Natural killer cell treated with Interleukin-12 subunit alpha and Interleukin-12 subunit beta and Interleukin-15 and Interleukin-18, amount 100 ng/mL, for 72 hours (primary cell): ENCODE measurements at places on chromosomes 12 and 14. TPM values are rescaled to one million over a fixed set of nuclear protein-coding genes. Genes with fewer than 3 reads are reported as not detected.

SERPINA12 gene
- not detected for total RNA-seq

BEST3 gene
- total RNA-seq = not detected

GNPTAB gene
- 186 TPM for total RNA-seq

GALNT8 gene
- 1.1 TPM for total RNA-seq

SLC24A4 gene
- total RNA-seq = 0.17 TPM

DNA sequence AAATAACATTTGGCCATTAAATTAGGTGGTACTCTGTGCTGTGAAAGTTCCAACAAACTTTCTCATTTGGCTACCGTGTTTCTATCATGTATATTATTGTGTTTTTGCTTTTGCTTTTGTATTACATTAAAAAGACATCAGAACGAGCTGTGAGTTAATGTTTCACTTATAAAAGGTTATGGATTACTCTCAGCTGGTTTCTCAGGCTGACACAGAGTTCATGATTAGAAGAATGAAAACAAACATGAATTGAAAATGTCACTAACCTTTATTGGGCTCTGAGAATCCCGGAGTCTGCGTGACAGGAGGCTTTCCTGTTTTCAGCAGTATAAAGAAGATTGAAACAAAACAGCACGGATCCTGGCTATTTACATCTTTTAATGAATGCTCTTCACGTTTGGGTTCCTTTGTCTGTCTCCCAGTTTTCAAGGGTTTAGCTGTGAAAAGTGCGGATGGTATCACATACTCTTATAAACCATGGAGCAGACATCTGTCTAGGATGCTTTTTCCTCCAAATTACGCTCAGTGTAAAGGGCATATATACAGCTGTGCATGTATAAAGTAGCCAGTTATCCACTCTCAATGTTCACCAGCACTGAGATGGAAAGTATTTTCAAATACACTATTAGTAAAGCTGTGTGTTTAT is 153.6 kb downstream of the PTCSC3 start:
- no peak overlapping the region for H3K4me3 ChIP-seq
- DNase-seq = no peak
- H3K27ac ChIP-seq = no peak overlapping the region

DNA sequence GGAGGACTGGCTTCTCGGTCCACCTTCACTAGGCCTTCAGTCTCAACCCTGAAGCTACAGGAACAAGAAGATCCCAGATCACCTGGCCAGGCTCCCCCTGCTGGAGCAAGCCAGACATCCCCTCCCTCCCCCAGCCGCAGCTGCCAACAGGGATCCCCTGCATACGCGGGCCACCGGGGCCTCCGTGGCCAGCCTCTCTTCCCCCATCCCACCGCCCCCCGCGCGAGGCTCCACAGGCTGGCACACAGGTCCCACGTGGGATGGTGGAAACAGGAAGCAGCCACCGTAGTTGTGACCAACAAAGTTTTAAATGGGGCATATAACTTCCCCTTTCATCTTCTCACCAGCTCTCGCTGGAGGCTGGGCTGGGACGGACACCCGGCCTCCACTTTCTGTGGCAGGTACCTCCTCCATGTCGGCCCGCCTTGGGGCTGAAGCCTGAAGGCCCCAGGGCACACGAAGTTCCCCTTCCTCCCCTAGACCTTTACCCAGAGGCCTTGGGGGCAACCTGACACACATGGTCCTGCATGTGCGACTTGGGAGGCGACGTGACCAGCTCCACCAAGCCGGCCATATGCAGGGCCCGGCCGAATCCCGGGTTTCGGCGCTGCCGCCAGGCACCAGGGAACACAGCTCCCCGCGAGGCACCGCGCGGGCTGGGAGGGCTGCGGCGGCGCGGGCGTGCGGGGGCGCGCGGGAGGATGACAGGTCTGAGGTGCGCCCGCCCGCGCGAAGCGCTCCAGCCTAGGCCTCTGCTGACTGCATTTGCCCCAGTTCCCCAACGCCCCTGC is 44.4 kb upstream of the PNMA1 start:
- H3K36me3 ChIP-seq = no peaks in the 10 kb centered on the region
- DNase-seq = no peak
- peak overlapping the region; percentile 81 for H3K27ac ChIP-seq
- peaks cover 83% of the 10 kb centered on the region for H3K4me1 ChIP-seq
- peak overlapping the region; percentile 87 for H3K4me3 ChIP-seq

GRCh38 chr14:46325157-46325556 is 326.4 kb downstream of the RPL10L start:
- DNase-seq = no peak
- no peak overlapping the region for H3K27ac ChIP-seq
- H3K27me3 ChIP-seq = no peaks in the 10 kb centered on the region
- no peak overlapping the region for H3K4me3 ChIP-seq

GRCh38 chr12:100229876-100230275 is 29.3 kb downstream of the ACTR6 start:
- no peaks in the 10 kb centered on the region for H3K4me1 ChIP-seq
- H3K27me3 ChIP-seq = no peaks in the 10 kb centered on the region
- DNase-seq = no peak
- no peak overlapping the region for H3K27ac ChIP-seq

- H3K4me3 ChIP-seq = no peak overlapping the region
- no peak overlapping the region for H3K27ac ChIP-seq
- H3K27me3 ChIP-seq = no peaks in the 10 kb centered on the region
- H3K4me1 ChIP-seq = peaks cover 1% of the 10 kb centered on the region
Observed at GRCh38 chr14:104364830-104365229, 214.7 kb upstream of the C14orf180 start.

- no peak for DNase-seq
- no peak overlapping the region for H3K27ac ChIP-seq
- H3K4me1 ChIP-seq = peaks cover 23% of the 10 kb centered on the region
- H3K4me3 ChIP-seq = no peak overlapping the region
- no peaks in the 10 kb centered on the region for H3K27me3 ChIP-seq
Observed at GRCh38 chr12:7934889-7935492, 996 bp downstream of the SLC2A3 start.

DNA sequence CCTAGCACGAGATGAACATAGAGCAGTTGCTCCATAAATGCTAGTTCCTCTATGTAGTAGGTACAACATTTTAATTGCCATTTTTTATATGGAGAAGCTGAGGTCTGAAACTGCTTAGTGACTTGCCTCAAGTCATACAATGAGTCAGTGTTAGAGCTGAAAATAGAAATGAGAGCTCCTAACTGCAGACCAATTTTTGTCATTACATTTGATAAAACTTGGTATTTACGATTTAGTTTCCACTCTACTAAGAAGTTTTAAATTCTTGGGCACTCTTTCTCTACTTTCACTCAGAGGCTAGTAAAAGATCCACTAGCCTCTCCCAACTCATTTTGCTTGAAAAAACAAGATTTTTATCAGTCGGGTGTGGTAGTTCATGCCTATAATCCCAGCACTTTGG is 8.1 kb upstream of the TMED10 start:
- no peaks in the 10 kb centered on the region for H3K4me1 ChIP-seq
- no peak overlapping the region for H3K27ac ChIP-seq
- no peak for DNase-seq
- H3K27me3 ChIP-seq = peaks cover 5% of the 10 kb centered on the region
- no peaks in the 10 kb centered on the region for H3K36me3 ChIP-seq

GRCh38 chr12:1839956-1840951 is 19.9 kb downstream of the LRTM2 start:
- peaks cover 2% of the 10 kb centered on the region for H3K4me1 ChIP-seq
- no peaks in the 10 kb centered on the region for H3K36me3 ChIP-seq
- no peak for DNase-seq
- H3K4me3 ChIP-seq = no peak overlapping the region
- H3K27ac ChIP-seq = no peak overlapping the region

GRCh38 chr12:26112703-26113147 is 12.1 kb downstream of the BHLHE41 start:
- H3K27me3 ChIP-seq = peaks cover 34% of the 10 kb centered on the region
- H3K4me1 ChIP-seq = peaks cover 6% of the 10 kb centered on the region
- H3K4me3 ChIP-seq = no peak overlapping the region
- H3K36me3 ChIP-seq = no peaks in the 10 kb centered on the region
- no peak overlapping the region for H3K27ac ChIP-seq
- DNase-seq = no peak

DNA sequence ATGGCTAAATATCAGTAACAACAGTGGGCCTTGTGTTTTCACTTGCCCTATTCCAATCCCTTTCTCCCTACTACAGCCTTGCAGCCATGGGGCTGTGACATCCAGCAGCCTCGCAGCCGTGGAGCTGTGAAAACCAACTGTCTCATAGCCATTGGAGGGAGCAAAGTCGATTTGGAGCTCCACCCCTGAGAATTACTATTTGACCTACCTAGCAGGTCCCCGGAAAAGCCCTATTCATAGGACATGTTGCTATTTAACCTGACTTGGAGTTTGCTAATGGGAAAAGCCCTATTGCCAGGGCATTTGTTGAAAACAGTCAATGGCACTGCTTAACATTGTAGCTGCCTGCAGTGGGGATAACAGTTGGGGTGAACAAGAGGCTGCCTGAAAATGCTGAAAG is 33.3 kb downstream of the ERG28 start:
- H3K27ac ChIP-seq = no peak overlapping the region
- no peak overlapping the region for H3K4me3 ChIP-seq
- H3K27me3 ChIP-seq = no peaks in the 10 kb centered on the region
- no peak for DNase-seq
- no peaks in the 10 kb centered on the region for H3K36me3 ChIP-seq
- no peaks in the 10 kb centered on the region for H3K4me1 ChIP-seq

DNA sequence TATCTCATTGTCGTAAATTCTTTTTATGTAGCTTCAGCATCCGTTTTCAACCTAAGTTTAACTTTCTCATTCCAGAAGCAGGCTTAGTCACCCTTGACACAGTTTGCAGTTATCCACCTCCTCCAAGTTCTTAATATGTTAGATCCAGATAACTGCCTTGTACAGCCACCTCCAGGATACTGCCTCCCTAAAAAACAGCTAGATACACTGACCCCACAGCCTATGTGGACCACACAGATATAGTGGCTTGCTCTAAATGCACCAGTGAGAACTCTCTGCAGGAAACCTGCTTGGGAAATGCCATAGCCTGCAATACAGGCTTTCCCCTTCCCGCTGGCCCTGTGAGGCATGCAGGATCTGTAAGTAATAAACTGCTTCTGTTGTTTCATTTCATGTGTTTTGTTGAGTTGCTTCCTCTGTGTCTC is 11.1 kb upstream of the RTL1 start:
- no peaks in the 10 kb centered on the region for H3K36me3 ChIP-seq
- no peak overlapping the region for H3K27ac ChIP-seq
- no peak for DNase-seq
- H3K4me1 ChIP-seq = no peaks in the 10 kb centered on the region
- H3K27me3 ChIP-seq = peaks cover 38% of the 10 kb centered on the region

DNA sequence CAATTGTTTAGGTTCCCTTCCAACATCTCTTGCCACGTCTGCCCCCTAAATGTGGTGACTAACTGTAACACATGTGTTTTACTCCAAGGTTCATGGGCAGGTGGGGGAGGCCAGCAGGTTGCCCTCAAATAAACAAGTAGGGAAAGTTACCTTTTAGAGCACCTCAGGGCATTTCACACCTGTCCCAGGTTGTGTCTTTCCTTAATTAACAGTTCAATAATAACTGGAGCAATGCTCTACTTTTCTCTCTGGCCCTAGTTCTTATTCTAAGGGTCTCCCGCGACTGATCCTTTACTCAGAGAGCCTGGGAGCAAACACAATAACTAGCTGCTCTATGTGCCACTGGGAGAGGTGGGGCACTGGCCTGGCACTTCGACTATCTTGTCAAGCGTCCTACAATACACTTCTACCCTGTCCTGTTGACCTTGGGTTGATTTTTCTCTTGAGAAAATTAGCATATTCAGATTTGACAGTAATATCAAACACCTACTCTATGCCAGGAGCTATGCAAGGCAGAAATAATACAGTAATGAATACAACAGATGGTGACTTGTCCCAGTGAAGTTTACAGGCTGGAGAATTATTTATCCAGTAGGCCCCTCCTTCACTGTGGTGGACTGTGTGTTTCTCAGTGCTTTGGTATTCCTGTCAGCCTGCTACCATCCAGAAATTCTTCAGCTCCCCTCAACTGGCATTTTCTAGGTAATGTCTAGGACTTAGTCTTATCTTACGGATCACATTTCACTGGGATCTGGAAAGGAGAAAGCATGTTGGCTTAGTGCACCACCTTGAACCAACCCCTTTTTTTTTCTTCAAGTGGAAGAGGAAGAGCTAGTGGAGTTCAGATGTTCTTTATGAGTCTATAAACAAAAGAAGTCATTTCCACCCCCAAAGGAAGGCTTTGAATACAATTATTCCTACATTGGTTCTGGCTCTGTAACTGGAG is 202.6 kb downstream of the CRADD start:
- no peaks in the 10 kb centered on the region for H3K27me3 ChIP-seq
- peak overlapping the region; percentile 62 for H3K4me3 ChIP-seq
- peaks cover 21% of the 10 kb centered on the region for H3K36me3 ChIP-seq
- H3K4me1 ChIP-seq = peaks cover 12% of the 10 kb centered on the region

DNA sequence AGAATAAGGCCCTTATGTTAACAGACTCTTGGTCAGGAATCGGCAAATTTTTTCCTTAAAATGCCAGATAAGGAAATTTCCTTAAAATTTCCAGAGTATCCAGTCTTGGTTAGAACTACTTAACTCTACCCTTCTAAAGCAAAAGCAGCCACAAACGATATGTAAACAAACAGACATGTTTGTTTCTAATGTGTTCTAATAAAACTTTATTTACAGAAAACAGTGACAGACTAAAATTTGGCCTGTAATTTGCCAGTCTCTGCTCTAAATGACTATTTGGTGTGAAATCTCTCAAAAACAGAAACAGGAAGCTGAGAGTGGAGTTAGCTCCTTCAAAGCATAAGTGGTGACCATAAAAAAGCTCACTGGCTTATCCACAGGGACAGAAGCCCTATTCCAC is 78.2 kb downstream of the PRKAB1 start:
- no peaks in the 10 kb centered on the region for H3K27me3 ChIP-seq
- no peak overlapping the region for H3K27ac ChIP-seq
- no peak overlapping the region for H3K4me3 ChIP-seq
- peaks cover 42% of the 10 kb centered on the region for H3K36me3 ChIP-seq

- H3K4me3 ChIP-seq = no peak overlapping the region
- H3K36me3 ChIP-seq = no peaks in the 10 kb centered on the region
- no peak overlapping the region for H3K27ac ChIP-seq
- no peak for DNase-seq
- peaks cover 8% of the 10 kb centered on the region for H3K4me1 ChIP-seq
Observed at GRCh38 chr12:123907726-123908476, 64.7 kb downstream of the CCDC92 start.

DNA sequence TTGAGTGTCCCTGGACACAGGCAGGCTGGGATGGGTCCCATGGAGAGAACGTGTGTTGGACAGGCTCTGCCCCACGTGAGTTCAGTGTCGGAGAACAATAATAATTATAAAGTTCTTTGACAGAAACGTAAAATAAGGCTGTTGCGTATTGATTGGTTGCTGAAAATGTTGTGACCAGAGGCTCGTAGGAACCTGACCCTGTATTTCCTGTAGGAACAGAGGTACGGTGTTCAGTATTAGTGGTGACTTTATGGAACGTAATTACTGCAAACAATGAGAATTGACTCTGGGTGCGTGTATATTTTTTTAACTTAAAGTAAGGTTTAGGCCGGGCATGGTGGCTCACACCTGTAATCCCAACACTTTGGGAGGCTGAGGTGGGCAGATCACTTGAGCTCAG is 7.8 kb downstream of the MTA1 start:
- H3K36me3 ChIP-seq = no peaks in the 10 kb centered on the region
- no peak overlapping the region for H3K4me3 ChIP-seq
- no peaks in the 10 kb centered on the region for H3K27me3 ChIP-seq

- DNase-seq = no peak
- H3K27ac ChIP-seq = no peak overlapping the region
- no peaks in the 10 kb centered on the region for H3K4me1 ChIP-seq
- no peak overlapping the region for H3K4me3 ChIP-seq
- H3K36me3 ChIP-seq = no peaks in the 10 kb centered on the region
Observed at GRCh38 chr12:39483597-39483996, 40.7 kb upstream of the KIF21A start.

- DNase-seq = no peak
- H3K27ac ChIP-seq = no peak overlapping the region
- H3K27me3 ChIP-seq = no peaks in the 10 kb centered on the region
- H3K36me3 ChIP-seq = peaks cover 23% of the 10 kb centered on the region
- H3K4me3 ChIP-seq = no peak overlapping the region
- H3K4me1 ChIP-seq = no peaks in the 10 kb centered on the region
Observed at GRCh38 chr14:101898416-101898815, 66.0 kb upstream of the DYNC1H1 start.
